RPMI7951 (cell line): ENCODE measurements at places on chromosomes 1 and 21. TPM values are rescaled to one million over a fixed set of nuclear protein-coding genes. Genes with fewer than 3 reads are reported as not detected.
A peak's percentile ranks its signal among the peaks of the same experiment; 100 is the strongest.

DNA sequence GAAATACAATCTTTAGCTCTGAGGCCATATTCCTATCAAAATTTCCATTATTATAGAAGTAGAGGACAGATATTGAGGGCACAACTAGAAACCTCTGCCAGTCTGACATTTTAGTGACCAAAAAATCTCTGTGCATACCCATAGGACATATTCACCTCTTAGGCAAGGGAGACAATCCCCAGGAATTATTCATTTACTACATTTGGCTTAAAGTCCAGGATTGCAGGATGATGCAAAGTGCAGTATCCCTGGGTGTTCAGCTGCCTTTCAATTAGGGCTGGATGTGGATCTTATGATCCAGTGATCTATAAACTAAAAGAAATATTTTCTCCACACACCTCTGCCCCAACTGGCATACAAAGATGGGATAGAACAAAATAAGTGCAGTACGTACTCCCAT, 50.9 kb downstream of the PTGS2 start:
- no peak for DNase-seq

The C1orf185 gene
- not detected in 2 replicates for total RNA-seq

DNA sequence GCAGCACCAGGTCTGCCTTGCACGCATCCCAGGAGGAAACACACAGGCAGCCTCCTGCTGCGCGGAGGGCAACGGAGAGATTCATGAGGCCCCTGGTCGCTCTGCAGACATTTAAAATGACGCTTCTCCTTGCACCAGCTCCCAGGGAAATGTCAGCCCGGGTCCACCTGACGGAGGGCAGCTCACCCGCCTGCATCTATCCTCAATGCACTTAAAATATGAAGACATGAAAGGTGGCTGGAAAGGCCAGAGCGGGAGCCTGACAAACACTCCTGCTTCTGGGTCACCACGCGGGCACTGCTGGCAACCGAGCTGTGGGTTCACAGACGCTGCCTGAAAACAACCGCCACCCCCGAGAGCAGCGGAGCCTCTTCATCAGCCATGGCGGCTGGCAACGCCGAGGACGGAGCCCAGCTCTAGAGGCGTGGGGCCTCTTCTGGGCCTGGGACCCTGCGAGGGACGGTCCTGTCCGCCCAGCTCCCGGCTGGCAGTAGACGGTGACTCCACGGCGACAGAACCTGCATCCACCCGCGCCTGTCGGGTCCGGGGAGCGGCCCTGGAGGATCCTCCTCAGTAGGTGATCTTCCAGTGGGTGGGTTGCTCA, 22.7 kb downstream of the POFUT2 start:
- DNase-seq: no peak

GRCh38 chr1:21652937-21653743, 16.0 kb downstream of the RAP1GAP start:
- DNase-seq: no peak

DNA sequence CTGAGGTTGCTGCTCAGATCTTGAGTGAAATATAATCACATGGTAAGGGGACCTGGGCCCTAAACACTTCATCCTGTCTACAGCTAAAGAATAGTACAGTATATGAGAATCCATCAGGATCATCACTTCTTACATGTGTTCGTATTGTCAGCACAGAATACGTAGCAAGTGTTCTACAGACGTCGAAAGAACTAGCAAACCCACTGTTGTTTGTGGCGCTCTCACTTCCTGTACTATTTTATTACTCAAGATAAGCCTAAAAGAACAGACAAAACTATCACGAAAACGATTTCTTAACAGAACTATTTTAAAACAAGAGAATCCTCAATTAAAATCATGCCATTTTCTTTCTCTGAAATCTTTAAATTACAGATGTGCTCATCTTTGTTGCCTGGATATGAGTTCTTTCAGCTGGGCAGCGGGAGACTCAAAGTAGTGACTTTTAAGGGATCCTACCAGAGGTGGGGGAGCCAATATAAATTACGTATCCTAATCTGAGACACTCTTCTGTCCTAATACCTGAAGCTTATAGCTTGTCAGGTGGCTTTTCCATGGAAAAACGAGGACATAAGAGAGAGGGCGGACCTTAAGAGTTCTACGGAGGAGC, 724 bp downstream of the ST7L start:
- DNase-seq: peak; percentile 26

DNA sequence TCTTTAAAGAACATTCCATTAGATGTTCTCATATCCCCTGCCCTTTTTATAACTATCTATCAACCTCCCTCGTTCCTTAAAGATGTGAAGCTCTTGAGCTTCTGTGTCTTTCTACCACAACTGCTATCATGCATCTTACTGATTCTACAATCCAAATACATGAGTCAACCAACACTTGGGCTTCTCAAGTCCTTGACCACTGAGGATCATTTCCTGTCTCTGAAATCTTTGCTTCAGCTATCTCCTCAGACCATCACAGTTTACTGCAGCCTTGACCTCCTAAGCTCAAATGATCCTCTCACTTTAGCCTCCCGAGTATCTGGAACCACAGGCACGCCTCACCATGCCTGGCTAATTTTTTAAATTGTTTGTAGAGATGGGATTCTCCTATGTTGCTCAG, 75.2 kb downstream of the FMO4 start:
- DNase-seq: peak; percentile 3

GRCh38 chr1:244341455-244342450, 110.0 kb downstream of the ADSS2 start:
- DNase-seq: peak; percentile 39

DNA sequence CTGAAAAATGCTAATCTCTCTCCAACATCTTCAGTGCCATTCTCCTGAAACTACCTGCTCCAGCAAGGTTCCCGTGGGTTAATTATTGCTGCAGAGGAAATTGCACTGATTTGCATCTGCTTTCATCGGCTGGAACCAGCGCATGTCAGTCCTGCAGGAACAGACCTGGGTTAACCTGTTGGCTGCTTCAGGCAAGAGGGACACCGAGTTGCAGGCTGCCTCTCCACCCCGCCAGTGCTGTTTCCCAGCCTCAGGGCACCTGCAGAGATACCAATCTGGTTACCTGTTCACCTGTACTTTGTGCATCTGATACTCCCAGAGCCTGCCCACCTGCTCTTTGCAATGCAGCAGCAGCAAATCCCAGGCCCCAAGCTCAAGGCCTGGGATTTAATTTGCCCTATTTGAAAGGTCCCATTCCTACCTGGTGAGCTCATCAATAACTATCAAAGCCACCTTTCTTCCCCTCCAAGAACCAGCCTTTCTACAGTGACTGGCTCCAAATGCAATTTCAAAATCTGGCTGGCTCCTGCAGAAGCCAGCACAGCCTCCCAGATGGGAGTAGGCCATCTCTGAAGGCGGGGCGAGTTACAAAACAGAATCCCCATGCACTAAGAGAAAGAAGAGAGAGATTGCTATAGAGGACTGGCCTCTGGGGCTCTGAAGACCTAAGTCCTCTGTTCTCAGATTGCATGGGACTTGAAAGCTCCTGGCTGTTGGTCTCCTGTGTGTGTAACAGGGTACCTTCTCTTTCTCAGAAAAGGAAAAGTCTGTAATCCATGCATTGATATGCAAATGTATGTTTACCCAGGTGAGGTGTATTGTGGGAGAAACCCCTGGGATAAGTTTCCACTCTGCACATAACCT, 67.8 kb downstream of the TOMM20 start:
- DNase-seq: no peak

- no peak for DNase-seq
Observed at GRCh38 chr1:67469431-67469830, 39.2 kb upstream of the SERBP1 start.

DNA sequence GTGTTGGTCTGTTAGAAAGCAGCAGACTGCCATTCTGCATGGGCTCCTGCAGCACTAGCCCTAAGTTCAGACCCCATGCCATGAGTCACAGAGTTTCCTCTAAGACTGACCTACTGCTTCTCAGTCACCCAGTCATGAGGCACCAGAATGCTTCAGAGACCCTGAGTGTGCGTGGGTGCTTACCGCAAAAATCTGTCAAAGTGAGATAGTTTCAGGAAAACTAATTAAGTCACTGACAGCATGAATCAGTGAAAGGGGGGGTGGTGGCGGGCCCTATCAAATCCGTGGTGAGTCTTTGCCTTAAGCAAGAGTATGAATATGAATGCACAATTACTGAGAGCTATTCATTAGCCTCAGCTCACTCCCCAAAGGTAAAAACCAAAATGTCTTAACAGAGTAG, 98.1 kb downstream of the KCTD3 start:
- DNase-seq: peak; percentile 24

GRCh38 chr1:151026460-151026859, 9.9 kb upstream of the BNIPL start:
- DNase-seq: no peak

- peak; percentile 93 for DNase-seq
Observed at GRCh38 chr1:15885701-15886610, 38.4 kb downstream of the SPEN start.

The MCM3AP gene
- 27.5 and 37.5 TPM in 2 replicates for total RNA-seq

GRCh38 chr1:68294367-68295066, 62.2 kb upstream of the WLS start:
- no peak for DNase-seq

GRCh38 chr1:232944347-232944746, 6.1 kb upstream of the NTPCR start:
- no peak for DNase-seq

DNA sequence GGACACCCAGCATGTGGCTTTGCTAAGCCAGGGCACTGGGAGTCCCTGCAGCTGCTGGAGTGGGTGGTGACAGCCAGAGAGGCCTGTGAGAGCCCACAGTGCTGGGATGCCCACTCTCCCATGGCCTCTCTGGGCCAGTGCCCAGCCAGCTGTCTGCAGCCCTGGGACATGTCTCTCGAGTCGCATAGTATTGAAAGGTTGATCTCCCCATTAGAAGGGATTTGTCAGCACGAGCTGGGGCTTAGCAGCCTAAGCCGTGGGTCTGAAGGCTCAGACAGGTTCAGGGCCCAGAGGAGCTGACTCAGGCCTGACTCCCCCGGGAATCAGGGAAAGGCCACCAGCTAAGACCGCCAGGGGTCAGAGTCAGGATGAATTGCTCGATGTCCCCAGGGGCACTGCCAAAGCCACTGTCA, 53.5 kb downstream of the FOXD2 start:
- no peak for DNase-seq

DNA sequence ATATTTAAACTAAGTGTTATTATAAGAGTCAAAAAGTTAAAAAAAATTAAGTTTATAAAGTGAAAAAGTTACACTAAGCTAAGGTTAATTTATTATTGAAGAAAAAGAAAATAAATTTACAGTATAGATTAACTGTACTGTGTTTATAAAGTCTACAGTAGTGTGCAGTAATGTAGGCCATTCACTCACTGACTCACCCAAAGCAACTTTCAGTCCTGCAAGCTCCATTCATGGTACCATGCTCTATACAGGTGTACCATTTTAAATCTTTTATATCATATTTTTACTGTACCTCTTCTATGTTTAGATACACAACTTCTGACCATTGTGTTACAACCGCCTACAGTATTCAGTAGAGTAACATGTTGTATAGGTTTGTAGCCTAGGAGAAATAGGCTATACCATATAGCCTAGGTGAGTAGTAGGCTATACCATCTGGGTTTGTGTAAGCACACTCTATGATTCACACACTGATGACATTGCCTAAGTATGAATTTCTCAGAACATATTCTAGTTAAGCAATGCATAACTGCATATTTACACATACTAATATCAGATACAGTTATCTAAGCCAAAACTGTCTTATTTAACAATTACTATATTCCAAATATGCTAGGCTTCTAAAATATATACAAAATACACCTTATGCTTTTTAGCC, 80.6 kb upstream of the GFI1 start:
- DNase-seq: no peak

GRCh38 chr1:36176106-36176949, 20.4 kb downstream of the MAP7D1 start:
- DNase-seq: no peak

DNA sequence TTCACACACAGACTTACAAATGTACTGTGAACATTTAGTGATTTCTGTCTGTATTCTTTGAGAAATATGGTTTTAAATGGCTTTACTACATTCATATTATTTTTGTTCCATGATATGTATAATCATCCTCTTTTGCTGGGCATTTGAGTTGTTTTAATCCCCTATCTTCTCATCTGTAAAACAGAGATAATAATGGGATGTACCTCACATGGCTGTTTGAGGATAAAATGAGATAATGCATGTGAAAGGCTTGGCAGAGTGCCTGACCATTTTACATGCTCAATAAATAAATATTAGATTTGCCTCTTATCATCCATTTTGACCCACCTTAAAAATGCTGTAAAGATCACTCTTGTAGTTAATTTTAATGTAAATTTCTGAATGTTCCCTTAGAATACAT, 197.2 kb downstream of the C1orf94 start:
- DNase-seq: no peak

DNA sequence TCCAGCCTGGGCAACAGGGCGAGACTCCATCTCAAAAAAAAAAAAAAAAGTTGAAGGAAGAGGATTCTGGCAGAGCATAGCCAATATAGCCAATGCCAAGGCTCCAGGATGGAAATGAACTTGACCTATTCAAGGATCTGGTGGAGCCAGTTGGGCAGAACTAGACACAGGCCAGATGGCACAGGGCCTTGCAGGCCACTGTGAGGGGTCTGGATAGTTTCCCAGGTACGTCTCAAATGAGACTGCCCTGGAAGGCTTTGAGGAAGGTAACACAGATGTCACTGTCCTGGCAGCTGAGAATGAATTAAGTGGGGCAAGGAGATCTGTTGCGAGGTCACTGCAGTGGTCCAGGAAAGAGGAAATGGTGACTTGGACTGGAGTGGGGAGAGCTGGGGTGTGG, 12.0 kb upstream of the ARHGEF19 start:
- DNase-seq: no peak

The CSF3R gene
- total RNA-seq: not detected in 2 replicates

DNA sequence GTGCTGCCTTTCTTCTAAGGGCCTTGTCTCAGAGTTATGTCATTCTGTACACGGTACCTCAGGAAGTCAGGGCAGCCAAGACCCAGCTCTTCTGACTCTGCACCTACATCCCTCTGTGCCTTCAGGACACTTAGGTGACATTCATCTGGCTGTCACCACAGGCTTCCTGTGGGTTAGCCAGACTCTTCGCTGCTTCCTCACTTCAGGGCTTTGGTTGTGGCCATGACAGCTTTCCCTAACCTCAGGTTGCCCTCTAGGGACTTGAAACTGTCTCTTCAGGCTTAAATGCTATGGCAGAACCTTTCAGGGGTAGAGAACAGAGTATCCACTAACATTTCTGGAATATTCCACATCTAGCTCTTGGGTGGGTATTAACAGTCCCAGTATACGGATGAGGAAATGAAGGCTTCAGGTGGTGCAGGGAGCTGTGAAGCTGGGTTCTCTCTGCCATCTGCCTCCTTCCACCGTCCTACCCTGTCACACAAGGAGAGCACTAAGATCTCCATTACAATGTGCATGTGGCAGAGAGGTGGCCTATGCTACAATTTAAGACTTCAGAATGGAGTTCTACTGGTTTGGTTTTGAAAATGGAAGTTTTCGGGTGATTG, 9.9 kb downstream of the TSSK3 start:
- no peak for DNase-seq

The ZBTB37 gene
- total RNA-seq: 1.6 and 1.7 TPM in 2 replicates

GRCh38 chr1:70992521-70992920, 55.1 kb downstream of the PTGER3 start:
- DNase-seq: no peak

- peak; percentile 18 for DNase-seq
Observed at GRCh38 chr1:169595764-169596711, 9.8 kb upstream of the F5 start.

The DTL gene
- total RNA-seq: 24.2 and 28.0 TPM in 2 replicates

The SPATC1L gene
- 17.2 and 18.6 TPM in 2 replicates for total RNA-seq
